ENCODE measurements at places on chromosomes 4 and X.

DNA sequence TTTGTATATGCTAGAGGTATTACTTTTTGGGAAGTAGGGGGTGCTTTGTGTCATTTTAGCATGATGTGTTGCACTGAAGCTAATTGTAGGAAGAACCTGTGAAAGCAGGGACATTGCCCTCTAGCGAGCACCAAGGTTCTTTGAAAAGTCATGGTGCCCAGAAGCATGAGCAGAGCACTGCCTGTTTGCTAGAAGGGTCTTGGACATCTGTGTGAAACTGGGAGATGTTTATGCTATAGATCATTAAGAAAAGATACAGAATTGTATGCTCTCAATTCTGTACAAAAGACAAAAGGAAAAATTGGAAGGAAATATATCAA is 14.7 kb downstream of the GRPR start:
- no peaks in the 10 kb centered on the region for H3K27me3 ChIP-seq
- peaks cover 11% of the 10 kb centered on the region for H3K4me1 ChIP-seq
- H3K36me3 ChIP-seq: peaks cover 7% of the 10 kb centered on the region
- H3K4me3 ChIP-seq: no peak overlapping the region
- DNase-seq: no peak
- H3K27ac ChIP-seq: no peak overlapping the region

DNA sequence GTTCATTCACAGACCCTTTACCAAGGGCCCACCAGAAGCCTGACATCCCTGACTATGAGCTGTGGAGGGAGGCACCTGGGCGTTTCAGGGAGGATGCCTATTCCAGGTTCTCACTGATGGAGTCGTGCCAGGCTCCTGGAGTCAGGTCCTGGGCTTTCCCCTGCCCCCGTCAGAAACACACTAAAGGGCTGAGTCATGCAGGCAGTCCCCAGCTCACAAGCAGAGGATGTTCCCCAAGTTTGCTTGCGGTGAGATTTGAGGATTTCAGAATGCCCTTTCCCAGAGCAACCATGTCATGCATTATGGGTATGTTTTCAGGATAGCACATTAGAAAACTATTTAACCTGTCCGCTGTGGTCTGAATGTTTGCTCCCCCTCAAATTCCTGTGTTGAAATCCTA is 45.2 kb downstream of the FHDC1 start:
- H3K27me3 ChIP-seq: no peaks in the 10 kb centered on the region
- no peak overlapping the region for H3K4me3 ChIP-seq
- H3K27ac ChIP-seq: no peak overlapping the region
- no peaks in the 10 kb centered on the region for H3K4me1 ChIP-seq
- DNase-seq: no peak
- H3K36me3 ChIP-seq: peaks cover 16% of the 10 kb centered on the region

DNA sequence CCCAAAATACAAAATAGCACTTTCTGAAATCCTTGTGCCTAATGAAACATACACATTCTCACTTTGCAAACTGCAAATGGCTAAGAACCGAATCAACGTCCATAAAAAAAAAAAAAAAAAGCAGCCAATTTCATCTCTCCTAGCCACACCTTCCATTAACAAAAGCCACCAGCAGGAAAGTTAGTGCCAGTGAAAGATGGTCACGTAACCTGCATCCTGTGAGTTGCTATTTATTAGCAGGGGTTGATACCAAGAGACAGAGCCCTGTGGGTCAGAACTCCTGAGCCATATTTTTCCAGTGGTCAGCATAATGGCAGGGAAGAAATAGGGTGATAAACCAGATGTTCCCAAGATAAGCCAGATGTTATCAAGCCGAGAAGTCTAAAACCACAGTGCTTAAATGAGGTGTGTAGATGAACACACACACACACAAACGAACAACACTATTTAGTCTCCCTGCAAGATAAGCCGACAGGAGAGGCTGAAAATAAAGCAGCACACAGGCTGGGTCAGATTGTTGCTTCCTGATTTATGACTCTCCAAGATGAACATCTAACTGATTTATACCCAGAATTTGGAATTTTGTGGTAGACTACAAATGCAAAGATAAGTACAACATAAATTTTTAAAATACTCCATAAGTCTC is 11.5 kb downstream of the PPARGC1A start:
- H3K36me3 ChIP-seq: no peaks in the 10 kb centered on the region
- H3K27me3 ChIP-seq: no peaks in the 10 kb centered on the region
- DNase-seq: no peak
- peaks cover 19% of the 10 kb centered on the region for H3K4me1 ChIP-seq

DNA sequence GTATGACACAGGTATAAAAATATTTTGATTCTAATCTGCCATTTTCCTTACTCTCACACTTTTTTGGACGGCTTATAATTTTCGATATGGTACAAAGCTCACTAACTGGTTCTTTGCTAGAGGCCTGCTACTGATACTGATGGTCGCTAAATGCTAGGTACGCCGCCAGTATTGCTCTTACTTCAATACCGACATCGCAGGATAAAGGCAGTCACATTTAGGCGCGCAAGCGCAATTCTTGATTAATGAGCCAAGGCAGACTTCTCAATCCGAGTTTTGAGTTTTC is 557 bp upstream of the USP38 start:
- no peaks in the 10 kb centered on the region for H3K27me3 ChIP-seq
- peak overlapping the region; percentile 70 for H3K27ac ChIP-seq
- H3K4me1 ChIP-seq: no peaks in the 10 kb centered on the region
- H3K36me3 ChIP-seq: peaks cover 22% of the 10 kb centered on the region
- H3K4me3 ChIP-seq: peak overlapping the region; percentile 99
- DNase-seq: no peak

DNA sequence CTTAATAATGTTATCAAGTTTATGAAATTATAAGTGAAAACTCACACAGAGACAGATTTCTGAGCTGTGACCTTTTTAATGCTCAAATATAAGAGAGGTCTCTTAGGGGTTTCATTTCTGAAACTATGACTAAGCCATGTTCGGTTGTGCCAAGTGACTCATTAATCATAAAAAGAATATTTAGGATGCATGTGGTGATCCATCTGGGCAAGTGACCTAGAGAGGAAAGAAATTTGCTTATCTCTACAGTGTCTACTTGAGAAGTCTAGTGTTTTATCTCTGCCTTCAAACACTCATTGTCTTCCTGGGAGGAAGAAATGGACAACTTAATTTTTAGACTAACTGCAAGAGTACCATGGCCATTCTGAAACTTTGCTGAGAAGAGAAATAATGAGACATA is 545.3 kb upstream of the GRID2 start:
- H3K27me3 ChIP-seq: no peaks in the 10 kb centered on the region
- H3K4me3 ChIP-seq: no peak overlapping the region
- H3K36me3 ChIP-seq: no peaks in the 10 kb centered on the region
- no peaks in the 10 kb centered on the region for H3K4me1 ChIP-seq
- H3K27ac ChIP-seq: no peak overlapping the region
- no peak for DNase-seq

- no peak overlapping the region for H3K4me3 ChIP-seq
- DNase-seq: no peak
- no peak overlapping the region for H3K27ac ChIP-seq
- H3K27me3 ChIP-seq: no peaks in the 10 kb centered on the region
Measured at GRCh38 chr4:2941138-2942036, 21.8 kb downstream of the NOP14 start.

DNA sequence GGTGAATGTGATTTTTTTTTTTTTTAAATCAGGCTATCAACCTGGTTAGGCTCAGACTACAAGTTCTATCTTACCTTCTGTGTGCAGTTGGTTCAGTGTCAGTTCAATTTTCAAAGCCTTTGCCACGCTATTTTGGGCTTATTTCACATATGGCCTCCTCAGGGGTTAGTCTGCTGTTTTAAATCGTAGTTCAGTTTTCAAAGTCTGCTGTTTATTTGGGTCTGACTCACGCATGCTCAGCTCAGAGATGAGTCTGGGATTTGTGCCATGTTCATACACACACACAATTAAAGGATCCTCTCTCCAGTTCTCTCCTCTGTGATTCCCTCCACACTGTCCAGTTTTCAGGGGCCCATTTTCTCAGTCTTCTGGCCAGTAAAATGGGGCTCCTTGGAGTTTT is 32.3 kb upstream of the ZFX start:
- H3K27ac ChIP-seq: no peak overlapping the region
- H3K4me3 ChIP-seq: no peak overlapping the region
- no peaks in the 10 kb centered on the region for H3K4me1 ChIP-seq
- H3K36me3 ChIP-seq: no peaks in the 10 kb centered on the region
- DNase-seq: no peak

- H3K27me3 ChIP-seq: no peaks in the 10 kb centered on the region
- H3K36me3 ChIP-seq: peaks cover 3% of the 10 kb centered on the region
- no peak overlapping the region for H3K4me3 ChIP-seq
- no peak for DNase-seq
- no peak overlapping the region for H3K27ac ChIP-seq
Measured at GRCh38 chrX:38052096-38052495, 45.7 kb downstream of the SYTL5 start.

GRCh38 chrX:10769696-10770619 is 149.6 kb upstream of the MID1 start:
- peaks cover 8% of the 10 kb centered on the region for H3K4me1 ChIP-seq
- no peak for DNase-seq
- no peak overlapping the region for H3K4me3 ChIP-seq

DNA sequence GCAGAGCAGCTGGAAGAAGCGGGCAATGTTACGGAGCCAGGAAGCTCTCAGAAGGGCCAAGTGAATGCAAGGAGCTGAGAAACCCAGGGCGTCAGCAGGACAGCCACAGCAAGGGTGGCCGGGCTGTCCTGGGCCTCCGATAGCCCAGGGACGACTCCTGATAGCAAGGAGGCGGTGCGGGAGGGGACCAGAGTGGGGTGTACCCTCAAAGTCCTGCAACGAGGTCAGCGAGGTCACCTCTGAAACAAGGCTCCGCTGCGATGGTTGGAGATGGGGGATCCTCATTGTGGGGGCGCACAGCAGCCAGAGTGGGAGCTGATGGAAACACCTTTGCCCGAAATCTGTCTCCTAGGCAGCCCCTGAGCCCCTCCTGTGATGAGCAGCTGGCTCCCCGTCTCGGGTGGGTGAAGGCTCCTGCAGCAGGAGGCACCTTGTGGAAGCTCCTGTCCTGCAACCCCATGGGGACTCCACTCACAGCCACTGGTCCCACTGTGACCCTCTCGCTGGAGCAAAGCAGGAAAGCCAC is 4.3 kb upstream of the CCNQ start:
- no peak overlapping the region for H3K27ac ChIP-seq
- peaks cover 5% of the 10 kb centered on the region for H3K36me3 ChIP-seq
- DNase-seq: no peak
- H3K27me3 ChIP-seq: no peaks in the 10 kb centered on the region

DNA sequence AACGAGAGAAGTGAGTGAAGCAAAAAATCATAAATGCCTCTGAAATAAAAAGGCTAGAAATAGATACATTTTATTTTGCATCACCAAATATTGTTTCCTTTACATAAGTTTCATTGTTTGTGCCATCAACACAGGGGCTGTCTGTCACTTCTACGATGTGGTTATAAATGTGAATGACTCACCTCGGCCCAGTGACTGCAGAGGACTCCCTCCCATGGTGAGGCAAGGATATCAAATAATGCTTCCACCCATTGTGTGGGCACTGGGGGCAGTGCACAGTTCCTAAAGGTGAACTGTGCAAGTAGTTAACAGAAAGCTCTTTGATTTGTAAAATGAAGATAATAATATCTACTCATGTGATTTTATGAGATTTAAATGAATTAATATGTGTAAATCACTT is 230.3 kb upstream of the NEIL3 start:
- H3K36me3 ChIP-seq: no peaks in the 10 kb centered on the region
- no peaks in the 10 kb centered on the region for H3K27me3 ChIP-seq
- H3K4me3 ChIP-seq: no peak overlapping the region
- DNase-seq: no peak
- no peaks in the 10 kb centered on the region for H3K4me1 ChIP-seq
- H3K27ac ChIP-seq: no peak overlapping the region

GRCh38 chr4:89753601-89754066 is 83.3 kb downstream of the SNCA start:
- H3K27me3 ChIP-seq: no peaks in the 10 kb centered on the region
- no peaks in the 10 kb centered on the region for H3K36me3 ChIP-seq
- no peaks in the 10 kb centered on the region for H3K4me1 ChIP-seq
- no peak overlapping the region for H3K4me3 ChIP-seq
- no peak for DNase-seq
- no peak overlapping the region for H3K27ac ChIP-seq

GRCh38 chr4:177671387-177671786 is 229.2 kb upstream of the AGA start:
- no peaks in the 10 kb centered on the region for H3K27me3 ChIP-seq
- H3K27ac ChIP-seq: no peak overlapping the region
- no peaks in the 10 kb centered on the region for H3K36me3 ChIP-seq
- no peaks in the 10 kb centered on the region for H3K4me1 ChIP-seq

Data from H9 (cell line).